Activated CD4-positive, alpha-beta T cell treated with anti-CD3 and anti-CD28 coated beads for 24 hours (primary cell): ENCODE measurements at places on chromosomes 11 and 22.

DNA sequence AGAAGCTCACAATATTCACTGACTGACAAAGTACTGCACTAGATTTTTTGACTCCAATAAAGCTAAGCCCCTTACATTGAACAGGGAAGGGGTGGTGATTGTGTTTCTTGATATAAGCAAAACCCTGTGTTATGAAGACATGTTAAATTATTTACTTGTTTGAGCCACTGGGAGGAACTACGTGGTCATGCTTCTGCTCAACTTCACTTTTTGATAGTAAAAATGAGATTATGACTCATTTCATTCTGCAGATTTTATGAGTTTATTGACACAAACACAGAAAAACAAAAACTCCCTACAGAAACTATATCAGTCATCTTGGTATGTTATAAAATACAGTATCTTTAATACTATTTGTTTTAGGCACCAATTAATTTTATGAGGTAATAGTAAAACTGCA, 124.7 kb downstream of the CADM1 start:
- DNase-seq = no peak

- no peak for DNase-seq
Measured at GRCh38 chr22:27597703-27598444, 203.7 kb downstream of the MN1 start.

GRCh38 chr11:127496165-127496564, 495.6 kb upstream of the KIRREL3 start:
- no peak for DNase-seq

DNA sequence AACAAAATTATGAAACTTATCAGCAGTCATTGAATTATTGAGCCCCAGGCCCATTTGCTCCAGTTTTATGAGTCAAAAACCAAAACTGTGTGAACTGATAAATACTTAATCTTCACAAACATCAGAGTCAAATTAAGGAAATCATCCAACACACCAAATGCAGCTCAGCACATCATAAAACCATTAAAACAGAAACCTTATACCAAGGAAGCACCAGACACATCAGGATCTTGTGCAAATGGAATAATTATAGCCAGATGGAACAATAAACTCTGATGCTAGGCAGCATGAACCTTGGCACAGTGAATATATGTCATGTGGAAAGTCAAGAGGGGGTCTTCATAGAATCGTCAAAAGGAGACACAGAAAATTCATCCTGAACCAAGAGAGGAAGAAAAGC, 410.7 kb upstream of the API5 start:
- DNase-seq = no peak

DNA sequence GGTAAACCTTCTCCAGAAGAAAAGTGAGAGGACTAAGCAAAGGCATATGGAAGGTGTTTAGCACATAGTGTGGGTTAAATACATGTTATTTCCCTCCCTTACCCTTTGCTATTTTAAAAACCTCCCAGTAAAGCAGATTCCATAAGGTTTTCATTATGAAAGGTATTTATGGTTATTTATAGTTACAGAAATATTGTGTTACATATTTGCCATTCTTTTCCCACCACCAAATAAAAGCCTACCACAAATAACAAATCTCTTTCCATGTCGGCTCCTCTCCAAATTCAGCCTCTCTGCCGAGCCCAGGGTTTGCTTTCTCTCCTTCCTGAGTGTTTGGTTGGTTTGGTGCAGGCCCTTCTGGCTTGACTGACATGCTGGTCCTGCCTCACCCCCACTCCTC, 64.4 kb downstream of the INSC start:
- DNase-seq = no peak

GRCh38 chr11:119169282-119169719, 776 bp downstream of the NLRX1 start:
- no peak for DNase-seq

DNA sequence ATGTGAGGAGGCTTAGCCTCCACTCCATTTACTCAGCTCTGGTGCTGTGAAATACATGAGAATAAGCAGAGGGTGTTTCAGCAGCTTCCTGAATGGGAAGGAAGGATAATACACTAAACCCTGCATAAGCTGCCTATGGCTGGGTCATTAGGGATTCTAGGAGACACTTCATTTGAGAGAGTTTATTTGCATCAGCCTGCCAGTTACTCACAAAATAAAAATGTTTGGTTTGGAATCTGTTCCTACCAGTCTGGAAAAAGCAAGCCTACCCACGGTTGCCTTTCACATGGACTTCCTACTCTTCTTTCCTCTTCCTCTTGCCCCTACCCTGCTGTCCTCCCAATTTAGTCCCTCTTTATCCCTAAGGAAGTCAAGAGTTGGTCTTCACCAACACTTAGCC, 20.5 kb downstream of the SLC1A2 start:
- no peak for DNase-seq

- no peak for DNase-seq
Measured at GRCh38 chr11:32105871-32106560, 15.1 kb downstream of the RCN1 start.

DNA sequence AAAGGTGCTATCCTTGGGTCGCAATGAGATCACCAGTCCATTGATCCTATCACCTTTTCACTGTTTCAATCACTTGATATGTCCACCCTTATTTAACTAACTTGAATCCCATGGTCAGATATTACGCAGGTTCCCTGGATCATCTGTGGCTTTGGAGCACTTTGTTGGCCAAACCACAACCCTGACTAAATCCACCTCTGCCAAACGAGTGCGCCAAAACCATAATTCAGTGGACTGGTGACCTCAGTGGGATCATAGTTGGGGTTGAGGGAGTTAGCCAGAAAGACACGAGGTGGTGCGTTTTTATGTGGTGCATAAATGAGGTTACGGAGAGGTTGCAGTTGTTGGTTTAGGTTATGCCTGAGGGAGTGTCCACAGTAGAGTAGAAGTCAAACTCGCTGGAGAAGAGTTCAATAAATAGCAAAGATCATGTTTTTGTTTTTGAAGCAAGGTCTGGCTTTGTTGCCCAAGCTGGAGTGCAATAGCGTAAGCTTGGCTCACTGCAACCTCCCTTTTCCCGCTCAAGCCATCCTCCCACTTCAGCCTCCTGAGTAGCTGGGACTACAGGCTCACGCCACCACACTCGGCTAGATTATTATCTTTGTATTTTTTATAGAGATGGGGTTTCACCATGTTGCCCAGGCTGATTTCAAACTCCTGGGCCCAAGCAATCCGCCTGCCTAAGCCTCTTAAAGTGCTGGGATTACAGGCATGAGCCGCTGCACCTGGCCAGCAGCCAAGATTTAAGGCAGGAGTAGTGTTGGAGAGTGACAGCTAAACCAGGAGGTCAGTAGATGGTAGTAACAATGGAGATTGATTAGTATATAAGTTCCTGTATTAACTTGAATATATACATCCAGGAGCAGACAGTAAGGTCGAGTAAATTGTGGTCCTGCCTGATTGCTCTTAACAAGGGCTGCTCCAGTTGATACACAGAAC, 4.5 kb downstream of the FOXR1 start:
- DNase-seq = no peak
